ENCODE measurements at places on chromosomes 5 and 9.

GRCh38 chr5:141411575-141411974, 1.2 kb upstream of the PCDHGA10 start:
- H3K27ac ChIP-seq, result no peak overlapping the region
- no peaks in the 10 kb centered on the region for H3K36me3 ChIP-seq
- peaks cover 24% of the 10 kb centered on the region for H3K27me3 ChIP-seq
- H3K4me1 ChIP-seq, result no peaks in the 10 kb centered on the region
- H3K4me3 ChIP-seq, result no peak overlapping the region

- peaks cover 75% of the 10 kb centered on the region for H3K36me3 ChIP-seq
- H3K4me1 ChIP-seq, result no peaks in the 10 kb centered on the region
- no peak for DNase-seq
- H3K27me3 ChIP-seq, result no peaks in the 10 kb centered on the region
- no peak overlapping the region for H3K27ac ChIP-seq
Observed at GRCh38 chr9:127437497-127438264, 13.5 kb downstream of the ZNF79 start.

DNA sequence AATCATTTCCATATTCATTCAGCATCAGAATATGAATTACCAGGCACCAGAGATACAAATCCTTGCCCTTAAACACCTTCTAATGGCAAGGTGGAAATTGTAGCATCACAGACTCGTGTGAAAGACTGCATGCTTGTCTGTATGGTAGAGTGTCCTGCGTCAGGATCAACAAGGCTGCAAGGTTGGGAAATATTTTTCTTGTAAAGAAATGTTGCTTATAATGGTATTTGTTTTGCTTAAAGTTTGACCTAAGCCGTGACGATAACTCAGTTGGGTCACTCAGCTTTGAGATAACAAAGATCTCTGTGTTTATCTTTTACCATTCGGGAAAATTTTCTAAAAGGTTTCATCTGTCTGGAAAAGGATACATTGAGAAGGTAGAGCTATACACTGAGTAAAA, 87.6 kb downstream of the BASP1 start:
- peaks cover 3% of the 10 kb centered on the region for H3K4me1 ChIP-seq
- H3K27me3 ChIP-seq, result no peaks in the 10 kb centered on the region
- no peak overlapping the region for H3K27ac ChIP-seq
- DNase-seq, result no peak

- H3K36me3 ChIP-seq, result no peaks in the 10 kb centered on the region
- no peak overlapping the region for H3K4me3 ChIP-seq
- no peak for DNase-seq
Observed at GRCh38 chr9:21585756-21586752, 103.9 kb upstream of the IFNE start.
